ENCODE measurements at places on chromosomes 1 and 21. TPM values are rescaled to one million over a fixed set of nuclear protein-coding genes. Genes with fewer than 3 reads are reported as not detected.

Gene NBPF1
- 15.5 TPM for total RNA-seq

GRCh38 chr1:112027696-112028095 lies 38.2 kb upstream of the KCND3 start:
- H3K27me3 ChIP-seq, result no peaks in the 10 kb centered on the region
- no peak overlapping the region for H3K4me3 ChIP-seq
- DNase-seq, result no peak
- no peak overlapping the region for H3K27ac ChIP-seq
- H3K4me1 ChIP-seq, result no peaks in the 10 kb centered on the region

Gene GABRD
- 0.49 TPM for total RNA-seq

Gene MYBPH
- total RNA-seq, result not detected

GRCh38 chr1:152410599-152410998 lies 3.5 kb downstream of the CRNN start:
- H3K4me3 ChIP-seq, result no peak overlapping the region
- H3K27ac ChIP-seq, result no peak overlapping the region
- H3K27me3 ChIP-seq, result no peaks in the 10 kb centered on the region
- no peaks in the 10 kb centered on the region for H3K4me1 ChIP-seq
- H3K36me3 ChIP-seq, result no peaks in the 10 kb centered on the region
- no peak for DNase-seq

- DNase-seq, result no peak
- no peak overlapping the region for H3K27ac ChIP-seq
- H3K4me1 ChIP-seq, result peaks cover 4% of the 10 kb centered on the region
- H3K27me3 ChIP-seq, result no peaks in the 10 kb centered on the region
Measured at GRCh38 chr21:29335720-29336119, 37.0 kb downstream of the BACH1 start.
